Psoas muscle (tissue), 8 donors: ENCODE measurements at places on chromosomes 13 and 19.

DNA sequence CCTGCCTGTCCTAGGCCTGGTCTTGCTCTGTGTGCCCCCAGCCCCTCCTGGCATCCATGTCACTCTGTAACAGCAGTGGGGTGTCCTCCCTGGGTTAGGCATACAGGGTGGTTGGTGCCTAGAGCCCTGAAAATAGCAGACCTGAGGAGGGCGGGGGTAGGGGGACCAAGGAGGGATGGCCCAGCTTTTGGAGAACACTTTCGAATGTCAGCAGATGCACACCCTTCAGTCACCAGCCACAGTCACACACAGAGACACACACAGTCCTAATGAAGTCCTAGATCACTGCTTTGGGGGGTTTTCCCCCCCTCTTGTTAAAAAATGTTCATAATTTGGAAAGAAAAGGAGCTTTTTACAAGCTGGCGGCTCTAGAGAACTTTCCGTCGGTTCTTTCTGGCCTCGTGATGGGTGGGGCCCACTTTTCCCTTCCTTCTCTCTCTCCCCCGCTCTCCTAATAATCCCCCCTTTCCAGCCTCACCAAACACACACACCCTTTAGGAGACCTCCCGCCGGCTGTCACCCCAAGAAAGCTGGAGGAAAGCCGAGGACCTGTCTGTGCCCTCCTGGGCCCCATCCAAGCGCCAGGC is 47.9 kb downstream of the LYL1 start:
- no peak for DNase-seq

- DNase-seq: no peak
These were observed 241.6 kb downstream of the DNAJC15 start for GRCh38 chr13:43265028-43265427.

DNA sequence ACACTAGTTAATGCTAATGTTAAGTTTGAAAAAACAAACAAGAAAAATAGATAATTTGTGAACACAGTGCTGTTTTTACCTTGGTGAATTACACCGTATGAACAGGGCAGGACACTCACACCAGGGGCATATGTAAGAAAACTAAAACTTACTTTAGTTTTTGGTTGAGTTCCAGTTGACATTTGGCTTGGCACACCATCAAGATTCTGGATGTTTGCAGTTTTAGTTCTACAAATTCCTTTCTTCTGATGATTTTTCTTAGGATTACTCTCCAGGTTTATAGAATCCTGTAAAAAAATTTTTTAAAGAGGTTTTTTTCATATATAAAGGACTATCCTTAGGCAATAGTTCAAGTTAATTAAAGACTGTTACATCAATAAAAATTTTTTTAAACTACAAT is 238.5 kb upstream of the STARD13 start:
- no peak for DNase-seq

DNA sequence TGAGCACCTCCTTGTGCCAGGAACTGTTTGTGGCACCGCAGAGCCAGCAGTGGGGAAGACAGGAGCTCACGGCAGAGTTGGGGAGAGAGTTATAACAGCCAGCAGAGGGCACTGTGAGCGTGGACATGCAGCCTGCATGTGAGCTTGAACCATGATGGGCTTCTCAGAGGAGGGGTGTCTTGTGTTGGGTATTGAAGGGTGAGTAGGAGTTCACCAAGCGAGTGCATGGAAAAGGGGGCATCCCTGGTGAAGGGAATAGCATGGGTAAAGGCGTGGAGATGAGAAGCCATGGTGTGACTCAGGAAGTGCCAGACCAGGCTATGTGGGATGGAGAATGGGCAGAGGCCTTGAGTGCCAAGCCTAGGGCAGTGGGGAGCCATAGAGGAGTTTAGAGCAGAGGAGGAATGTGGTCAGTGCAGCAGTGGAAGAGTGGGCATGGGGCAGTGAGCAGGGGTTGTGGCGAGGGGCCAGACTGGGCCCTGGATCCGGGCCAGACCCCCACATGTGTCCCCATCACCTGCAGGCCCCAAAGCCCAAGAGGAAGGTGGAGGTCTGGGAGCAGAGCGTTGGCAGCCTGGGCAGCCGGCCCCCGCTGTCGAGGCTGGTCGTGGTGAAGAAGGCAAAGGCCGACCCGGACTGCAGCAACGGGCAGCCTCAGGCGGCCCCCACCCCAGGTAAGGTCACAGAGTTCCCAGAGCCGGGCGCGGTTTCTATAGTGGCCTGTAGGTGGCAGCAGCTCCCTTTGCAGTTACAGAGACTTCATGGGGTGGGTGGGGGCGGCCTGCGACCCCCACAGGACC is 11.8 kb upstream of the SHD start:
- peak; percentile 75 for DNase-seq

- no peak for DNase-seq
These were observed 19.4 kb downstream of the SGTA start for GRCh38 chr19:2763687-2764086.

DNA sequence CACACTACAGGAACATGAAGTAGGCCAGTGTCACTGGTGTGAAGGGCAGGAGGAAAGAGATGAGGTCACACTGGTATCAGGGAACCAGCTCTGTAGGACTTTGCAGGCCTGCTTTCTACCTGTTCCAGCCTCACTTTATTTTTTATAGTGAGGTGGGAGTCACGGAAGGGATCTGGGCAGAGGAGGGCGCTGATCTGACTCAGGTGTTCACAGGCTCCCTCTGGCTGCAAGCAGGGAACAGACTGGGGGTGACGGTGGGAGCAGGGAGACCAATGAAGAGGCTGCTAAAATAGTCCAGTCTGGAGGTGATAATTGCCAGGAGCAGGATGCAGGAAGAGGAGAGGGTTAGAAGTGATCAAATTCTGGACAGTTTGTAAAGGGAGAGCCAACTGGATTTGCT is 2.8 kb downstream of the THAP8 start:
- DNase-seq: no peak

DNA sequence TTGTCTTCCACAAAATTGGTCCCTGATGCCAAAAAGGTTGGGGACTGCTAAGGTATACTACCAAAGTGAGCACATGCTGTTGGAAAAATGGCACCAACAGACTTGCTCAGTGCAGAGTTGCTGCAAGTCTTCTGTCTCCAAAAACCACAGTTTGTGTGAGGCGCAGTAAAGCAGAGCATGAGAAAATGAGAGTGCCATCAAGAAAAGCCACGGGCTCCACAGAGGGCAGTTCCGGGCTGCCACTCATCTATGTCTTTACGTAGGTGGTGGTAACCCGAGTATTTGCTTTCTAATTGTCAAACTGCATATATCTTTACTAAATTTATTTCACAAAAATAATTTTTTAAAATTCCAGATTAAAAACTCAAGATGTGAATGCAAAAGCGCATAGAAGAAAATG is 123.8 kb downstream of the RNF17 start:
- no peak for DNase-seq

DNA sequence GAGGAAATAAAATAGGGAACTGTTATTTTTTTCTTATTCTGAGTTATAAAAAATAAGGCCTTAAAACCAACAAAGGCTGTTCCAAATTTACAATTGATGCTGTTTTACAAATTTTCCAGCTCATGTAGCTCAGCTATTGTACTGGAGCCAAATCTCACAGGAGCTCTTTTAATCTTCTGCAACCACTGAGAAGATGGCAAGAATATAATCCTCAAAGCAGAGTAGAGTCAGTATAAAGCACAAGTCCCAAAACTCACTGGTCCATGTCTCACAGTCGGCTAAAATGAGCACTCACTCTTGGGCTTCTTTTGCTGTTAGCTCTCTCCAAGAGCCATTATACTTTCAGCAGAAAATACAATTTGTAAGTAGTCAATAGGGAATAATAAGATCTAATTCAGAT is 1074.4 kb upstream of the PRR20A start:
- DNase-seq: no peak
